ENCODE measurements at places on chromosomes 2 and 18.

DNA sequence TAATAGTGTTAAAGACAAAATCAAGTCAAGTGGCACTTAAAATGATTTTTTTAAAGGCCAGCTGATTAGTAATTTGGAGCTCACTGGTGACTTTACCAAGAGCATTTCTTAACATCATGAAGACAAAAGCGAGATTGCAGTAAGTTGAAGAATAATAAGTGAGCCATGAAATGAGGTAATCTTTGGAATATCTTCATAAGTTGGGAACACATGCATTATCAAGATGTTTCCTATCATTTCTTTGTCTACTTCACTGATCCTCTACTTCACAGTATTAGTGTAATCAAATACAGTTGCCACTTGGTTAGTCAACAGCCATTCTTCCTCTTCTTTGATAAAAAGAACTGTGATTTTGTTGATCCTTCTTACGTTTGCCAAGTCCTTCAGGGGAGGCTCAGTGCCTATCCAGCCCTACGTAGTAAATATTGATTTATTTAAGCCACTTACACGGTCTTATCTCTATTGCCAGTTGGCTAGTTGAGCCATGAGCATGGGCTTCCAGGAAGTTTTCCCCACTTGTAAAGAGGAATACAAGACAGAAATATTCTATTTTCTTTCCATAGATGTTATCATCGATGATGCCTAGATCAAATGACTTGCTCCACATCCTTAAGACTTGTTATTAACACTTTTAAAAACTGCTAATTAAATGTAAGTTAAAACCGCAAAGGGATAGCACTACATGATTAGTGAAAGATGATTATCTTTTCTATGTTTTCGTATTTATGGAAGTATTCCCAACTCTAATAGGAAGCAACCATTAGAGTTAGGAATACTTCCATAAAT lies 46.1 kb downstream of the YES1 start:
- DNase-seq, result no peak

GRCh38 chr2:200608341-200609027 lies 22.7 kb downstream of the AOX1 start:
- no peak for DNase-seq

- no peak for DNase-seq
Measured at GRCh38 chr2:181430406-181431118, 26.6 kb upstream of the ITGA4 start.

GRCh38 chr2:41194230-41194629 lies 742.3 kb upstream of the SLC8A1 start:
- DNase-seq, result no peak

All from NCI-H1092 treated with DMSO at 0.1 percent for 48 hours (cell line).